ENCODE measurements at places on chromosomes 2 and 18.

GRCh38 chr2:173667415-173667814, 297.8 kb downstream of the SP3 start:
- DNase-seq = no peak

- DNase-seq = no peak
Observed at GRCh38 chr2:97769308-97769707, 55.9 kb downstream of the ZAP70 start.

DNA sequence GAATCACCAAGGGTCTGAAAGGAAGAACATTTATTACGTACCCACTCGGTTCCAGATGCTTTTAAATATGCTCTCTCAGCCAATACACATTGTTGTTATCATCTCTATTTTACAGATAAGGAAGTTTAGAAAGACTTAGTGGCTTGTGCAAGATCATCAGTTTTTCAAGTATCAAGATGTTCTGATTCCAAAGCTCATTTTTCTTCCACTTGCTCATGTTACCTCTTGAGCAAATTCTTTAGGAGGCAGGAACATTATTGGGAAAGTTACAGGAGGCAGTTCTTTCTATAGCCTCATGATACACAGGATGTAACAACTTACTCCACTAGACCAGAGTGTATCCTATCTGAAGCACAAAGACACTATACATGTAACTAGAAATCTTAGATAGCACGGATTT, 65.0 kb upstream of the MMADHC start:
- no peak for DNase-seq

- no peak for DNase-seq
Observed at GRCh38 chr2:11072550-11072949, 82.7 kb upstream of the SLC66A3 start.

GRCh38 chr2:201233192-201233811, 27.0 kb upstream of the CASP8 start:
- peak; percentile 76 for DNase-seq

- no peak for DNase-seq
Observed at GRCh38 chr2:71736986-71737385, 283.6 kb downstream of the DYSF start.

DNA sequence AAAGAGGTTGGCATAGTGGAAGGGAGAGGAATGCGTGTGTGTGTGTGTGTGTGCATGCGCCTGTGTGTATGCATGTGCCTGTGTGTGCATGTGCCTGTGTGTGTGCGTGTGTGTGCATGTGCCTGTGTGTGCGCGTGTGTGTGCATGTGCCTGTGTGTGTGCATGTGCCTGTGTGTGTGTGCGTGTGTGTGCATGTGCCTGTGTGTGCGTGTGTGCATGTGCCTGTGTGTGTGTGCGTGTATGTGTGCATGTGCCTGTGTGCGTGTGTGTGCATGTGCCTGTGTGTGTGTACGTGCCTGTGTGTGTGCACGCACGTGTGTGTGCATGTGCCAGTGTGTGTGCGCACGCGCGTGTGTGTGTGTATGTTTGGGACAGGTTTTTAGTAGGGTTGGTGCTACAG, 205.1 kb downstream of the MEMO1 start:
- no peak for DNase-seq

GRCh38 chr2:238166391-238167343, 7.9 kb downstream of the ERFE start:
- DNase-seq = no peak

DNA sequence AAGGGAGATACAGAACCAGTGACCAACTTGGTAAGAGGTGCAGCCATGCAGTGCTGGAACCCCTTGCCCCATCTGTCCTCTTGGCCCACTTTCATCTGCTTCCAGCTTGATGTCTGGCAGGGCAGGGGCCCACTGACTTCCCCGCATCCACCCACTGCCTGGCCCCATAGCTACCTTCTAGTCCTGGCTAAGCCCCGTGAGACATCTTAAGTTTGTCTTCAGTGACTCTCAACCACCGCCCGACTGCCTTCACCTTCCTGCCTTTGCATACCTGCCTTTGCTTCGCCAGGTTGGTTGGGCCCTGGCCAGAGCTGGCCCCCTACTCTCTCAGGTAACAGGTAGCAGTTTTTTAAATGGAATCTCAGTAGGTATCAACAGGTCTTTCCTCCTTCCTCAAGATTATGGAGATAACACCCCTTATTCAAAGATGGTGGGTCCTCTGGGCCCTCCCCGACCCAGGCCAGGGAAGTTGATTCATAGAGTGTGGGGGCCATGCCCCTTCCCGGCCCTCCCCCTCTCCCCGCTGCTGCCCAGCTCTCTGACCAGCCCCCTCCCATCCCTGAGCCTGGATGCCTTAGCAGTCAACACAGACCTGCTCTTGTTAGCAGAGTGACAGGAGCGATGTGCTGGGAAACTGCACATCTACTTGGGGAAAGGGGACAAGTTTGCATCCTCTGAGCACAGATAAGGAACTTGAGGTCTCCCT, 2.8 kb downstream of the ARID5A start:
- DNase-seq = no peak

DNA sequence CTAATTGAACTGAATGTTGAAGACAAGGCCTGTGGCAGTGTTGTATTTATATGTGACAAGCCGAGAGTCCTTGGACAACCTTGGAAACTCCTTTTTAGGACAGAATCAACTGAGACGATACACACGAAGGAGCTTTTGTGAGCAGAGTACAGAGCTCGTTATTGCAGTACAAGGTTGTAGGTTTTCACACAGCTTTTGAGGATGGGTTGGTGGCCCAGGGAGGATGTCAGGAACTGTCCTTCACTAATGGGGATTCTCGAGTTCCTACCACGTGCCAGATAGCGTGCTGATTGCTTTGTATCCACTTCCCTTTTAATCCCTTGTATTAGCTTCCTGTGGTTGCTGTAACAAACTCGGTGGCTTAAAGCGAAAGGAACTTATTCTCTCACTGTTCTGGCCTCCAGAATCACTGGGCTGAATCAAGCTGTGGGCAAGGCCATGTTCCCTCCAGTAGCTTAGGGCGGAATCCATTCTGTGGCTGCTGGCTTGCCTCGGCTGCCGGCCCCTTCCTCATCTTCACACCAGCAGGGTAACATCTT, 20.2 kb downstream of the INPP4A start:
- DNase-seq = no peak

Data from activated effector memory CD4-positive, alpha-beta T cell treated with Interleukin-2 at 50 U/mL for 16 hours (primary cell).